ENCODE measurements at places on chromosomes 6 and 20.
A peak's percentile ranks its signal among the peaks of the same experiment; 100 is the strongest.

GRCh38 chr6:27250277-27251111 lies 3.0 kb downstream of the PRSS16 start:
- DNase-seq, result no peak

DNA sequence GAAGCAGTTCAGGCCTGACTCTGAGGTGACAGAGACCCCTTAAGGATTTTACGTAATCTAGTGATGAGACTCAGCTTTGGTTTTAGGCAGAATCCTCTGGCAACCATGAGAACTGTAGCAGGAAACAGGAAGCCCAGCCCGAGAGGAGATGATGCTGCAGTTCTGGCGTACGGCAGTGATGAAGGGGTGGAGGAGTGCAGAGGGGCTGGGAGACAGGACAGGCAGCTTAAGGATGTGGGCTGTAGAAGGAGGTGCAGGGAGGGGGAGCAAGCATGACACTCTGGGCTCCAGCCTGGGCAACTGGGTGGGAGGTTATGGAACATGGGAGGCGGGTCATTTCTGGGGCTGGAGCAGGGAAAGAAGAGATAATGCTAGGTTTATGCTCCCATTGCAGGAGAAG lies 67.1 kb downstream of the LRFN2 start:
- no peak for DNase-seq

- peak; percentile 89 for DNase-seq
Measured at GRCh38 chr20:60011512-60012507, 53.6 kb downstream of the CDH26 start.

- DNase-seq, result no peak
Measured at GRCh38 chr6:133671376-133671775, 217.5 kb upstream of the TCF21 start.

DNA sequence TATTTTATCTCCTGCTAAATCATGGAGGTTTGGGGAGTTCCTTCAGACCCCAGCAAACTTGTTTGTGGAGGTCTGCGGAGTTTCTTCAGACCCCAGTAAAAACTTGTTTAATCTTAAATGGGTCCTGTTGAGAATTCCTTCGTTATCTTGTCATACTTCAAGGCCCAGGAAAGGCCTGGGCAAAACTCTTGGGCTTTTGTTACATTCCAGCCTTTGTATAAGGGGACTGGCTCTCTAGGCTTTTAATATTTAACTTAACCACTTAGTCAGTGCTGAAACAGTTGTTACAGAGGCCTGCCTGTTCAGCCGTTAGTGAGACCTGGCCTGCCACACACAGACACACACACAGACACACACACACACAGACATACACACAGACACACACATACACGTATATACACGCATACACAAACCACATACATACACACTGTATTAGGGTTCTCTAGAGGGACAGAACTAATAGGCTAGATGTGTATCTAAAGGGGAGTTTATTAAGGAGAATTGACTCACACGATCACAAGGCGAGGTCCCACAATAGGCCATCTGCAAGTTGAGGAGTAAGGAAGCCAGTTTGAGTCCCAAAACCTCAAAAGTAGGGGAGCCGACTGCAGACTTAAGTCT lies 21.3 kb upstream of the CST3 start:
- no peak for DNase-seq

GRCh38 chr6:34052071-34052825 lies 93.6 kb downstream of the GRM4 start:
- no peak for DNase-seq

Data from NCI-H2107 (cell line).